ENCODE measurements at places on chromosomes 6 and 20. TPM values are rescaled to one million over a fixed set of nuclear protein-coding genes. Genes with fewer than 3 reads are reported as not detected.

MEI4 gene
- not detected for total RNA-seq

UNC5CL gene
- 2.9 TPM for total RNA-seq

SLC13A3 gene
- not detected for total RNA-seq

KHDC1L gene
- not detected for total RNA-seq

ALDH8A1 gene
- total RNA-seq, result 1.2 TPM

ZCCHC3 gene
- total RNA-seq, result 16.0 TPM

AVP gene
- not detected for total RNA-seq

TRIM15 gene
- not detected for total RNA-seq

GNAS-AS1 gene
- total RNA-seq, result 1.0 TPM

VGLL2 gene
- not detected for total RNA-seq

RBBP8NL gene
- not detected for total RNA-seq

RIPOR3 gene
- not detected for total RNA-seq

GRCh38 chr6:71406865-71407860, 118.6 kb downstream of the OGFRL1 start:
- no peak for ATAC-seq

- ATAC-seq, result no peak
Measured at GRCh38 chr6:55882718-55883569, 7.6 kb upstream of the BMP5 start.

DNA sequence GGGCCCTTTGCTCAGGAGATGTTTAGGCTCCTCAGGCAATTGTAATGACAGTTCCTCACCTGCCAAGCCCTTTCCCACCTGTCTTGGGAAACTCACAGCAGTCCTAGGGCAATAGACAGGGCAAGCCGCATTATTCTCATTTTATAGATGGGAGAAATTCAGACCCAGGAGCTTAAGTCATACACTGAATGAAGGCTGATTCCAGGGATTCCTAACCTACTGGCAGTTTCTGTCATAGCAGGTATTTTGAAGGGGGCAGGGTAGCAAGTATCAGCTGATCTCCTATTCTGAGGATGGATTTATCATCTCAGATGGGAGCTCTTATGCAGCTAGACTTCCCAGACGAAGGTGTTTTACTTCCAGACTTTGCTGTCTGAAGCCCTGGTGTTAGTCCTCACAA, 61.4 kb upstream of the MYL9 start:
- no peak for ATAC-seq

DNA sequence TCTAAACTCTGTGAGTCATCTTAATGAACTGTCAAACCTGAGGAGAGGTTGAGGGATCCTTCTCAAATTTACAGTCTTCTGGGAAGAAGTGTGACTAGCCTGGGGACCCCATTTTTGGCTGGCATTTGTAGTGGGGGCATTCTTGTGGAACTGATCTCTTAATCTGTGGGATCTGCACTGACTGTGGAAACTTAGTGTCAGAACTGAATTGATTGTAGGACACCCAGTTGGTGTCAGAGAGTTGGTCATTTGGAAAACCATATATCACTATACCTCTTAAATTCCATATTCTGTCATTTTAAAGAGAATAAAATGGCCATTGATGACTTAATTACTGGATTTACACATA, 48.3 kb downstream of the LAMA4 start:
- ATAC-seq, result no peak

DNA sequence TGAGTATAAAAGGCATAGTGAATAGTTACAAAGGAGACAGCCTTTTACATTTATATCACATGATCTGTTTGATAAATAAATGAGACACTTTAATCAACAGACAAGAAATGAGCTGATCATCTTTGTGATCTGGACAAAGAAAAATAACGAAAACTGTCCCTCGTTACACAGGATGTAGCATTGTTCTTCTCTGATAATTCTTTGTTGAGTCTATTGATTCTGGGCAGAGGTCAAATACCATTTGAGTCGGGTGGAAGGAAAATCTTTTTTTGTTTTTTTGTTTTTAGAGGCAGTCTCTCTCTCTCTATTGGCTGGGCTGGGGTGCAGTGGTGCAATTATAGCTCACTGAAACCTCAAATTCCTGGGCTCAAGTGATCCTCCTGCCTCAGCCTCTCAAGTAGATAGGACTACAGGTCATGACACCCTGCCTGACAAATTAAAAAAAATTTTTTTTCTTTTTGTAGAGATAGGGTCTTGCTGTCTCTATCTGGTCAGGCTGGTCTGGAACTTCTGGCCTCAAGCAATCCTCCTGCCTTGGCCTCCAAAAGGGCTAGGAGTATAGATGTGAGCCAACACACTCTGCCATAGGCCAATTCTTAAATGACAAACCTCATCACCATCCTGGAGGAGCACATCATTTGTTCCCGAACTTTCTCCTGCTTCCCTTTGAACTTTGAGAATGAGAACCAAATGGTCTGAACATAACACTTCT, 41.8 kb downstream of the CCDC170 start:
- no peak for ATAC-seq

- no peak for ATAC-seq
Measured at GRCh38 chr6:56490993-56491392, 151.7 kb downstream of the DST start.

DNA sequence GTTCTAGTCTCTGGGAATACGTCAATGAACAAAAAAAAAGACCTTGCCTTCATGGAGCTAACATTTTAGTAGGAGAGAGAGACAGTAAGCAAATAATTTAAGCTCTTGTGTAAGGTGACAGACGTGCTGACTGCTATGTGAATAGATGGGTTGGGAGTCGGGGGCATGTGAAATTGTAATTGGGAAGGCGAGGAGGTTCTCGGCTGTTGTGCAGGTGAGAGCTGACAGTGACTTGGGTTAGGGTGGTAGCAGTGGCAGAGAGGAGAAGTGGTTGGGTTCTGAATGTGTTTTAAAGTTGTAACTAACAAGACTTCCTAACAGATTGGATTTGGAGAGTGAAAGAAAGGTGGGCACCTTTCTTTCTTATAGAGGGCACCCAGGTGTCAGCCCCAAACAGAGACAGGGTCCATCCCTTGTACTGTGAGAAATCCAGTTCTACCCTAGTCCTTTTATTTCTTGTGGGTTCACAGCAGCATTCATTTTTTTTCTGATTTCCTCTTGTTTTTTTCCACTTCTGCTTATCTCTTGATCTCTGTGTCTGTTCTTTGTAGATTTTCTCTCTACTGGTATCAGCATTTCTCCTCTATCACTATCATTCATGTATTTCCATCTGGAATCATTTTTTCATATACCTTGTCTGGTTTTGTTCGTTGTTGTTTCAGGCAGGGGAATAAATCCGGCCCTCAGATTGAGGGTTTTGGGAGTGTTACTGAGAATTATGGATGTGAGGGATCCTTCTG, 15.4 kb upstream of the MYLK2 start:
- no peak for ATAC-seq

DNA sequence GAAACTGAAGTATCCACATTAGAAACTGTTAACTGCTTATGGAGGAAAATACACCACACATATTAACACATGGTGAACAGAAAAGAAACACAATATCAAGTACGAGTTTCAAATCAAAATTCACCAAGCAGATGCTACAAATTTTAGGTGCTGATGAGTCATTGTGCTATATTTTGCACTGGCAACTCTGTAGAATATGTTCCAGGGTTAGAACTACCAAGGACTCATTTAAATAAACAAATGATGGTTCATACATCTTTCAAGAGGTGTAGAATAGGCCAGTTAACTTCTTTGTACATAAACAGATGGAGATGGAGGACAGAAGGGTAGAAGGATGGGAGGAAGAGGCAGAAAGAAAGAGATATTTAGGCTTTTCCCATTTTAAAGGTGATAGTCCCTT, 184.9 kb downstream of the ARHGAP18 start:
- ATAC-seq, result no peak

GRCh38 chr20:8050157-8050837, 30.7 kb upstream of the TMX4 start:
- ATAC-seq, result no peak

DNA sequence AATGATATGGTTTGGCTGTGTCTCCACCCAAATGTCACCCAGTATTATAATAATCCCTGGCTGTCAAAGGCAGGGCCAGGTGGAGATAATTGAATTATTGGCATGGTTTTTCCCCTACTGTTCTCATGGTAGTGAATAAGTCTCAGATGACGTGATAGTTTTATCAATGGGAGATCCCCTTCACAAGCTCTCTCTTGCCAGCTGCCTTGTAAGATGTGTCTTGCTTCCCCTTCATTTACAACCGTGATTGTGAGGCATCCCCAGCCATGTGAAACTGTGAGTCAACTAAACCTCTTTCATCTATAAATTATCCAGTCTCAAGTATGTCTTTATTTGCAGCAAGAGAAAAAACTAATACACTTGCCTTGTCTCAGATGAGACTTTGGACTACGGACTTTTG, 907.3 kb upstream of the MANEA start:
- peak; percentile 61 for ATAC-seq

DNA sequence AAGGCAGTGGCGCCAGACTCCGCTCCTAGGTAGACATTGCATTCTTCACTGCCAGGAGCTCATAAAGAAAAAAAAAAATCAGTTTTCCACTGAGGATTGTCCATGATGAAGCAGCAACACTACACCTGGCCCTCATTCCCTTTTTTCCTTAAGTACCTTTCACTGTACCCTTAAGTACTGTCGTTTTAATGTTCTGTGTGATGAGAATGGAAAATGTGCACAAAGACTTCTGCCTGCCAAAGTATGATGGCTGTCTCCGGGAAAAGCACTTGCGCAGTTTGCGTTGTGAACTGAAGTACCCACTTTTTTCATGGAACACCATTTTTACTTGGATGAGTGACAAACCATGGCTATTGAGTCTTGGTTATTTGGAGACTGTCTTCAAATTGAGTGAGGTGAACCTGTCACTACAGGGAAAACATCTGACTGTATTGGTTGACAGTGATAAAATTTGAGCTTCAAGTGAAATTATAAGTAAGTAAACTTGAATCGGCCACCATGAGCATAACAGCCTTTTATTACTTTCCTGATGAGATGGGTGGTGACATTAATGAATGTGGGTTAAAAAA, 104.8 kb downstream of the NCOA3 start:
- ATAC-seq, result no peak

- no peak for ATAC-seq
Measured at GRCh38 chr6:54289426-54289825, 18.8 kb upstream of the TINAG start.

- no peak for ATAC-seq
Measured at GRCh38 chr6:159068904-159069578, 24.2 kb upstream of the TAGAP start.

DNA sequence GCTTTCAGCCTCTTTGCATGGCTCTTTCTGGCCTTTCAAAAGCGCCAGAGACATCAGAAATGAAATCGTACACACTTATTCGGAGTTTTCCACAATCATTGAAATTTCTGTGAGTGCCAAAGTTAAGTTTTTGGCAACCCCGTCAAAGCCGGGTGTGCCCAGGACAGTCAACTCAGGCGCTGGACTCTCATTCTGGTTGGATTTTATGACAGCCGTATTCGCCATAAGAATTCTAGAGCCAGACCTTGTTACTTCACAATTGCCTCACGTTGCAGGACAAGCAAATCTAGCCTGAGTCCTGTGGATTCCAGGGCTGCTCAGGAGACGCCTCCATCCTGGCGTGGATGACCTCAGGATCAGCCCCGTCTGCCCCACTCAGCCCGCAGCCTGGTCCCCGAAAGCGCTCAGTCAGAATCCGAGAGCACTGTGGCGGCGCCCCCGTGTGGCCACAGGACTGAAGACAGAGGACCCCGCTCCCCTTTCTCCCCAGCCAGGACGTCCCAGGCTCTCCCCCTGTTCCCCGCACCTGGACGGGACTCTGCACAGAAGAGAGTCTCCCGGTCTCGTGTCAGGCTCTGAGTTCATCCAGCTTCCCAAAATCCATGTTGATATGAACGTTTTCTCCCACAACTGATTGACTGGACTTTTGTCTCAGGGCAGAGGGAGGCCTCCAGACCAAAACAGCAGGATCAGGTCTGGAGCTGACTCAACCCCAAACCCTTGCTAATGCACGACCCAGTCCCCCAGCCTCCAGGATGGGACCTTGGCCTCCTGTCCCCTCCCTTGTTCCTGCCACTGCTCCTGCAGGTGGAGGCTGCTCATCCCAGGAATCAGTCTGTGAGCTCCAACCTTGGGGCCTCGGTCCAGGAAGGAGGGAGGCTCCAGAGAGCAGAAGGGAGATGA, 38.2 kb downstream of the MICA start:
- peak; percentile 97 for ATAC-seq

- ATAC-seq, result no peak
Measured at GRCh38 chr6:136739501-136739900, 52.8 kb downstream of the MAP3K5 start.

DNA sequence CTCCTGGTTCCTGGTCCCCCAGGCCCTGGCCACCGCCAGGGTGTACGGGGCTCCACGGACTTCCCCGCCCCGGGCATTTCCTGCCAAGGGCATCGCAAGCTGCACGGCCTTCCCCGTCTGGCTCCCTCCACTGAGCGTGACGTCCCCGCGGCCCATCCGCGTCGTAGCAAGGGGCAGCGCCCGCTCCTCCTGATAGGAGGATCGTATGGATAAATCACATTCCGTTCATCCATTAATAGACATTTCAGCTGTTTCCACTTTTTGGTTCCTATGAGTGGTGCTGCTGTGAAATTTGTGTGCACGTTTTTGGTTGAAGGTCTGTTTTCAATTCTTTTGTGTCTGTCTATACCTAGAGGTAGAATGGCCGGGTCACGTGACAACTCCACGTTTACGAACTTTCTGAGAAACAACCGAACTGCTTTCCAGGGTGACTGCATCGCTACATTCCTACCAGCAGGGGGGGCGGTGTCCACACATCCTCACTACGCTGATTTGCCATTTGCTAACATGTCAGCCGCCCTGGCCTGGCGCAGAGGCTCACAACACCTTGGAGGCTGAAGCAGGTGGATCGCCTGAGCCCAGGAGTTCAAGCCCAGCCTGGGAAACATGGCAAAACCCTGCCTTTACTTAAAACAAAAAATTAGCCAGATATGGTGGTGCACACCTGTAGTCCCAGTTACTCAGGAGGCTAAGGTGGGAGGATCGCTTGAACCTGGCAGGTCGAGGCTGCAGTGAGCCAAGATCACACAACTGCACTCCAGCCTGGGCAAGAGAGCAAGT, 37.7 kb downstream of the KCNQ2 start:
- peak; percentile 82 for ATAC-seq

- ATAC-seq, result no peak
Measured at GRCh38 chr20:45279992-45280391, 25.6 kb upstream of the SLPI start.

DNA sequence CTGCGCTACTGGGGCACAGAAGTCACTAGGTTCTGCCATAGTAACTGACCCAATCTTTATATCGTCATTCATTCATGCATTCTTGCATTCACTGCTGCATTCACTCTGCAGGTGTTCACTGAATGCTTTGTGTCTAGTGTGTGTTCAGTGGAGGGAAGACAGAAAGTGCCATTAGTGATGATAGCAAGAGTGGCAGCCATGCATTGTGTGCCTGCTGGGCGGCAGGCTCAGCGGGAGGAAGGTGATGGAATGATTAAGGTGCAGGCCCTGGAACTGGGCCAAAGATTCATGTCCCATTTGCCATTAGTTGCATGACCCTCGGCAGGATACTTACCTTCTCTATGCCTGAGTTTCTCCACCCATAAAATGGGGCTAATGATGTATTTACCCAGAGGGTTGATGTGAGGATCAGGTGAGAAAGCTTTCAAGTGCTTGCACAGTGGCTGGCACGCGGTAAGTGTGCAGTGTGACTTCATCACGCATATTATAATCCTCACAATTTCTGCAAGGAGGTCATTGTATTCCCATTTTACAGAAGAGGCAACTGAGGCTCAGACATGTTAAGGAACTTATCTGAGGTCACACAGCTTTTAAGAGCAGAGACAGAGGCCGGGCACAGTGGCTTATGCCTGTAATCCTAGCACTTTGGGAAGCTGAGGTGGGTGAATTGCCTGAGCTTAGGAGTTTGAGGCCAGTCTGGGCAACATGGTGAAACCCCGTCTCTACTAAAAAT, 40.1 kb downstream of the ITPR3 start:
- ATAC-seq, result no peak
